Sciatic nerve (tissue), 2 donors: ENCODE measurements at places on chromosomes 2 and 18. TPM values are rescaled to one million over a fixed set of nuclear protein-coding genes. Genes with fewer than 3 reads are reported as not detected.

GRCh38 chr2:36859366-36859792, 107.0 kb downstream of the STRN start:
- DNase-seq: no peak

DNA sequence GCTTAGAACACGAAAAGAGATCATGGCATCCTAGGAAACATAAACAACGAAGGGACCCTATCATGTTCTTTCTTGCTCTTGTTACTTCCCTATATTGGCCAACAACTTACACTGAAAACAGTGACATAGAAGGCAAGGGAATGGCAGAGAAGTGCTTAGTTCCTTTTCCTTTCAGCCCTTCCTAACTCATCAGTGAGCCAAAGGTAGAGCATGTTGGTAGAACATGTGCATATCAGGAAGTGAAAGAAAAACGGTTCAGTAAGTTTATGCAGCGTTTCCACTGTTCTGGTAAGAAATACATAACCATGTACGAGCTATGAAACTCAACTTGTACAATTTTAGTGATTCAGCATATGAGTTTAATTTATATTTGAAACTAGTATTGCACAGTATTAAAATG, 21.7 kb downstream of the AKAIN1 start:
- DNase-seq: no peak

The ERFE gene
- total RNA-seq: 0.58 TPM

DNA sequence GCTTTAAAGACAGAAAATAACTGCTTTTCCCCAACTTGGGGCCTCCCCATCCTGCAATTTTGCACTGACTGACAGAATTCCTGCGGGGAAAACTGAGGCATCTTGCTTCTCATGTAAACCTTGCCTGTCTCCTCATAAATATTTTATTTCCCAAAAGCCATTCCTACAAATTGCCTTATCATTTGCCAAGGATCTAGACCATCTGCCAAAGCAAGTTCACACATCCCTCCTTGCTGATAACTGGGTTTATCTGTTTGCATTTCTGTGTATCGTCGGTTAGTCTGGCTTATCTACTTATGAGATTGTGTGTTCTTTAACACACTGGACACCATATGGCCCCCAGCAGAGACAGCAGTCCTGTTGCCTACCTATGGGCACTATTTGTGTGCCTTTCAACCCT, 3.0 kb upstream of the CNGA3 start:
- DNase-seq: no peak

The TSPYL6 gene
- 0.13 TPM for total RNA-seq

GRCh38 chr2:135532581-135532980, 1.3 kb downstream of the R3HDM1 start:
- DNase-seq: no peak

DNA sequence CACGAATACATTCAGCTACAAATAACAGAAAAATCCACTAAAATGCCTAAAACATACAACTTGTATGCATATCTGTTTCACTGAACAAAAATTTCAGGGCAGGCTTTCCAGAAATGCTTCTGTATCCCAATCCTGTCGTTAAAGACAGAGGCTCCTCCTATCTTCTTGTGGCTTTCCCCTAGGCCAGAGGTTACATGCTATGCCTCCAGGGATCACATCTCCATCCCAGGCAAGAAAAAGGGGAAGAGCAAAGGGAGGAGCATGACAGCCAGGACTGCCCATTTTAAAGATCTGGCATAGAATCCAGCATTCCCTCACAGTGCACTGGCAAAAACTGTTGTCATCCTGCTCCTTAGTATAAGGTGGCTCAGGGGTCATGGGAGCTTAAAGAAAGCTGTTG, 268.7 kb upstream of the SETBP1 start:
- no peak for DNase-seq

The TXNL4A gene
- total RNA-seq: 71.7 TPM

DNA sequence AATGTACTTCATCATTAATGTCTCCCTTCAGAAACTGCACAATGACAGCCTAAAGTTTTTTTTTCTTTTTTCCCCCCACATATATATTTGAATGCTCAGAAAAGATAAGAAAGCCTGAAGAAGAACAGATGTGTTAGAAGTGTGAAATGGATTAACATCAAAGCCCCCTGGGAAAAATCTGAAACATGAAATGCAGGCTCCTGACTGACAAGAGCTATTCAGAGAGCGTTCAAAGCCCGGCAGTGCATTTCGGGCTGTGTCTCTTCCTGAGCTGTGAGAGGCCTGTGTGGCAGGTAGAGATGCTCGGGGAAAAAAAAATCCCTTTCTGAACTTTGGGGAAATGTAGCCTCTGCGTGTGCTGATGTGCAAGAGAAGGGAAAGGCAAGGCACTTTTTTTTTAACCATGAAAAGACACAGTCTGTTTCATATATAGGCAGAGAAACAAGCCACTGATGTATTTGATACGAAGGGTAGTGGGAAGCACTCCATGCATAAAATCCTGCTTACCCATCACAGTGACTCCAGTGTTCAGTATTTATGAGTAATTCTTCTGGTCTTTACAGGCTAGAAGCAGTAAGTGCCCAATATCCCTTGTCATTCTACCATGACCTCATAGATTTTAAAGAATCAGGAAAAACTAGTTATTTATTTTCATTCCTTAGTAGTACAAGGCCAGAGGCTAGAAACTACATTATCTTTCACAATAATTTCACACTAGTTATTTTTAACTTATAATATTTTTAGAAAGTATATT, 1574.2 kb upstream of the PIK3C3 start:
- no peak for DNase-seq

The FAM110C gene
- 0.58 TPM for total RNA-seq

DNA sequence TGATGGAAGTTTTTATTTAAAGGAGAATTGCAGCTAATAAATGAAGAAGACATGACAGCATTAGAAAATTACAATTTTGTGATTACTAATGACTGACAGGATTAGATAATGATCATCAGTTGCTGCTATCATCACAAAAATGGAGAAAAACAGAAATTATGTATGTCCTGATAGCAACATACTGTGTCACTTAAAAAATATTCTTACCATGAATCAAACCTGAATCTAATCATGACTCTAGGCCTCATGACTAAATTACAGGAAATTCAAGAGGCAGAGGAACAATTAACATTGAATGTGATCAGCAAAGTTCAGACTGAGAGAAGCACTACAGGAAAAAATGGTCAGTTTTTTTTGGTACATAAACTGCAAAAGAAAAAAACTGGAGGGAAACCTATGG, 147.8 kb downstream of the PMAIP1 start:
- DNase-seq: no peak
